ENCODE measurements at places on chromosomes 3 and 15.

GRCh38 chr15:91150502-91151160, 50.6 kb downstream of the SV2B start:
- DNase-seq, result no peak

- no peak for DNase-seq
These were observed 57.0 kb downstream of the LMCD1 start for GRCh38 chr3:8558645-8559044.

DNA sequence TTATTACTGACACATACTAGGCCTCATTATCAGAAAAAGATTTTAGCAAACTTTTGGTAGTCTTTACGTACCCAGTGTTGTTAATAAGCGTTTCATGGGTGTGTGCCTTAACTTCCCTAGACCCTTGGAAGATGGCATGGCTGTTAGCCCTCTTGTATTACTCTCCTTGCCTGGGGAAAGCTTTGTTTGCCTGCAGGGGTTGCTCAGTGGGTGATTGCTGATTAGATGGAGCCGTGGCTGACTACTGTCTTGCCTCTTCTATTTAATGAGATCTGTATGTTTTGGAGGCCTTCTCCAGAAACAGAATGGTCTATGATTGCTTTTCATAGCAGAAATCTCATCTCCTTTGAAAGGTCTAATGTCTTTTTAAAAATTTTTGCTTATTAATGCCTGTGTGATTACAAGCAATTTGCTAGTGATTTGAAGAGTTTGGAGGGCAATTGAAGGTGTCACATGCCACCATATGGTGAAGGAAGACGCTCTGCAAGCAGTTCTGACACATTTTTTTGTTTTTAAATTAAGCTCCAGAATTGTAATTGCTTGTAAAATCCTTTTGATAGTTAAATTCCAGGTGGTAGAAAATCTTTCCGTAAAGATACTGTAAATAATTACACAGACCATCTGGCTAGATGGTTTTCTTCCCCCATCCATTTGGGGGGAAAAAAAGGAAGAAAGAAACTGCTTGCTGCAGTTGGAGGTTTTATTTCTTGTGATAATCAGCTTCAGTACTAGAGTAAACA, 11.4 kb upstream of the C3orf20 start:
- no peak for DNase-seq

- no peak for DNase-seq
These were observed 258.5 kb upstream of the TLE3 start for GRCh38 chr15:70356062-70356860.

Data from C1 segment of cervical spinal cord (tissue), 14 donors.